ENCODE measurements at places on chromosomes 12 and 14.
A peak's percentile ranks its signal among the peaks of the same experiment; 100 is the strongest.

GRCh38 chr12:105382771-105383622 lies 52.5 kb downstream of the C12orf75 start:
- DNase-seq, result peak; percentile 17

DNA sequence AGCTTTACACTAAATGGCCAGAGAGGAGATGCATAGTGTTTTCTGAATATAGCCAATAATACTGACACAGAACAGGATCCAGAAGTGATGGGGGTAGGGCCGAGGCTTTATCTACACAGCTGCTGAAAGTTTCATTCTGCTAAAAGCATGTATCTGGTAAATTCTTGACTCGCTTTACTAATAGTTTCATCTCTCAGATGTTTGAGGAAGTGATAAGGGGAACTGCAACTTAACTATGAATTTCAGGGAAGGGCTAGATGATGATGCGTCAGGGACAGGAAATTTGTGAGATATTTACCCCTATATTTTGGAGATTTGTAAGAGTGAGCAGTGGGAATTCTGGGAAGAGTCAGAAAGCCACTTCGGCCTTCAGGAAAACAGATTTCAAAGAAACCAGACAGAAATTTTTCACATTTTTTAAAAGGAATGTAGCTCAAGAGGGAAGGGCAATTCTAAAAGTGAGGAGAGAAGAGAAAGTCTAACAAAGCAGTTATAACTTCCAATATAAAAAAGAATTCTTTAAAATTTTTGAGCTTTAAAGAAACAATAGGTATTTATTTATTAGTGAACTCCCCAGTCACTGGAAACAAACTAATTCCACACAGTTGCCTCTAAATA lies 243.1 kb downstream of the BCAT1 start:
- no peak for DNase-seq

DNA sequence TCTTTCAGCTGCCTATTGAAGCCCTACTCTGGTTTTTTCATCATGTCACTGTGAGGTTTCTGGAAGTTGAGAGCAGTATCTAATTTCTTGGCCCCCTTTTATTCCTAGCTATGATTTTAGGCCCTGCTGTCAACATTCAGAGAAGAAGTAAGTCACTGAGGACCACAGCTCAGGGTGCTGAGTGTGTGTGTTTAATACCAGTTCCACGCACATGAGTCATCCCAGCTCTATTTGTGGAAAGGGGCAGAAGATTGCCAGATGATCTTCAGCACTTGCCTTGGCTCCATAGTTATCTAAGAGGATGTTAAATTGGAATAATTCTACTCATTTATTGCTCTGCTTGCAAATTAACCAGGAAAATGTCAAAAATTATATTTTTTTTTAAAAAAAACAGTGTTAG lies 65.5 kb upstream of the SLC38A4 start:
- no peak for DNase-seq

GRCh38 chr14:94617366-94617941 lies 5.3 kb downstream of the SERPINA3 start:
- no peak for DNase-seq

GRCh38 chr14:25215607-25216006 lies 165.7 kb upstream of the STXBP6 start:
- DNase-seq, result no peak

GRCh38 chr14:89325299-89325883 lies 91.6 kb downstream of the FOXN3 start:
- no peak for DNase-seq

DNA sequence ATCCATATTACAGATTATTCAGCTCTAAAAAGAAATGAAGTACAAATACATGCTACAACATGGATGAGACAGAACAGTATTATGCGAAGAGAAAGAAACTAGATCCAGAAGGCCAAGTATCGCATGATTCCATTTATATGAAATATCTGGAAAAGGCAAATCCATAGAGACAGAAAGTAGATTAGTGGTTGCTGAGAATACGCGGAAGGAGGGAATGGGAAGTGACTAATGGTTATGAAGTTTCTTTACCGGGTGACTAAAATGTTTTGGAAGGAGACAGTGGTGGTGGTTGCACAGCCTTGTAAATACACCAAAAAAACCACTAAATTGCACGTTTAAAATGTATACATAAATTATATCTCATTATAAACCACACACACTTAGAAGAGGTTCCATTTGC lies 12.5 kb downstream of the PRDM4 start:
- DNase-seq, result no peak

GRCh38 chr12:6266541-6266966 lies 43.9 kb upstream of the PLEKHG6 start:
- no peak for DNase-seq

- no peak for DNase-seq
Observed at GRCh38 chr12:58452546-58452945, 467.8 kb downstream of the LRIG3 start.

- no peak for DNase-seq
Observed at GRCh38 chr12:1529228-1529861, 65.0 kb downstream of the FBXL14 start.

DNA sequence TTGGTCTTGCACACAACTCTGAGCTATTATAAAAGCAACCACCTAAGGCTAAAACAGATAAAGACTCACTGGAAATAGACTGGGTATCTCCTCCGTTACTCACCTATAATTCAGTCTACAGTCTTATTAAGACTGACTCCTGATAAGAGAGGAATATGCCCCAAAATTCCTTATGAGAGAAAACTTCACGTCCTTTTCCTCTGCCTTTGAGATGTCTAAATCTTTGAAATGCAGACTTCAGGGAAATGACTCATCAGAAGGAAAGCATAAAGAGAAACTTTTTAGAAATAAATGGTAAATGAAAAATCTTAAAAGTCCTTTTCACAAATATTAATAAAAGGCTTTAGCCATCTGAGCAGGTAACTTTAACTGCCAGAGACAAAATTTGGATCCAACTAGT lies 187.5 kb upstream of the RTL1 start:
- no peak for DNase-seq

DNA sequence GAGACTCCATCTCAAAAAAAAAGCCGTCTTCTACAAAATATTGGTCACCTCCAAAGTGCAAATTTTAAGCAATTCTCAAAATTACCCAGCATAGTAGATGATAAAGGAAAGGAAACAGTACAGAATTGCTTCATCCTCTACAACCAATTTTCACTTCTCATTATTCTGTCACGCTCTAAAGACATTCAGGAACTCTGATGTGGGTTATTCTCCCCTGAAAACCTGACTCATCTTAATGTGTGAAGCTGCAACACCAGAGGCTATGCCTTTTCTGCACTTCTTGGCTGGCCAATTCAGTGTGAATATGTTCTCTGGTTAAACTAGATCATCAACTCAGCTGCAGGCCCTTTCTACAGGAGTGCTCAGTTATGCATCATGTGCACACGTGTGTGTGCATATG lies 11.0 kb downstream of the PTGER2 start:
- no peak for DNase-seq

GRCh38 chr14:89266754-89267153 lies 150.3 kb downstream of the FOXN3 start:
- DNase-seq, result no peak

GRCh38 chr14:31677630-31678029 lies 116.4 kb downstream of the NUBPL start:
- DNase-seq, result no peak

- DNase-seq, result no peak
Observed at GRCh38 chr12:44428825-44429224, 447.3 kb downstream of the NELL2 start.

DNA sequence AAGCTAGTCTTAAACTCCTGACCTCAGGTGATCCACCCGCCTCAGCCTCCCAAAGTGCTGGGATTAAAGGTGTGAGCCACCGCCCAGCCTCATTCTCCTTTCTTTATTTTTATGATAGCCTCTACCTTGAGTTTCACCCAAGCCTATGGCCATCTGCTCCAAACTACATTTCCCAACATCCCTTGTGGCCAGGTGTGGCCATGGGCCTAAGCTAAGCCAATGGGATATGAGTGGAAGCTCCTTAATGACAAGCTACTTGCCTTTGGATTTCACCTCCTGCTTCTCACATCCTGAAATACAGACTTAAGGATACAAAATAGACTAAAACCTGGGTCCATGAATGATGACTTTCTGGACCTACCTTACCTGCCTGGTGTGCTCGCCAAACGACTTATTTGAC lies 46.2 kb downstream of the DPF3 start:
- DNase-seq, result no peak

- no peak for DNase-seq
Observed at GRCh38 chr12:50625029-50625925, 120.5 kb downstream of the DIP2B start.

DNA sequence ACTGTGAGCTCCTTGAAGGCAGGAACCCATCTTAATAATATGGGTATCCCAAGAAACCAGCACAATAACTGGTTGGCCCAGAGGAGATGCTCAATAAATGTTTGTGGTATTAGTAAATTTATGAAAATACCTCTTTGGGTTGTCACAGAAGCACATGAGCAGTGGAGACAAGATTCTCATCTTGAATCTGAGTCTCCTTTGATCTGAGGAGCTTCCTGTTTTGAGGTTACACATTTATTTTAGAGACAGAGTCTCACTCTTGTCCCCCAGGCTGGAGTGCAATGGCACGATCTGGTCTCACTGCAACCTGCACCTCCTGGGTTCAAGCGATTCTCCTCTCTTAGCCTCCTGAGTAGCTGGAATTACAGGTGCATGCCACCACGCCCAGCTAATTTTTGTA lies 247.4 kb downstream of the NRXN3 start:
- DNase-seq, result no peak

DNA sequence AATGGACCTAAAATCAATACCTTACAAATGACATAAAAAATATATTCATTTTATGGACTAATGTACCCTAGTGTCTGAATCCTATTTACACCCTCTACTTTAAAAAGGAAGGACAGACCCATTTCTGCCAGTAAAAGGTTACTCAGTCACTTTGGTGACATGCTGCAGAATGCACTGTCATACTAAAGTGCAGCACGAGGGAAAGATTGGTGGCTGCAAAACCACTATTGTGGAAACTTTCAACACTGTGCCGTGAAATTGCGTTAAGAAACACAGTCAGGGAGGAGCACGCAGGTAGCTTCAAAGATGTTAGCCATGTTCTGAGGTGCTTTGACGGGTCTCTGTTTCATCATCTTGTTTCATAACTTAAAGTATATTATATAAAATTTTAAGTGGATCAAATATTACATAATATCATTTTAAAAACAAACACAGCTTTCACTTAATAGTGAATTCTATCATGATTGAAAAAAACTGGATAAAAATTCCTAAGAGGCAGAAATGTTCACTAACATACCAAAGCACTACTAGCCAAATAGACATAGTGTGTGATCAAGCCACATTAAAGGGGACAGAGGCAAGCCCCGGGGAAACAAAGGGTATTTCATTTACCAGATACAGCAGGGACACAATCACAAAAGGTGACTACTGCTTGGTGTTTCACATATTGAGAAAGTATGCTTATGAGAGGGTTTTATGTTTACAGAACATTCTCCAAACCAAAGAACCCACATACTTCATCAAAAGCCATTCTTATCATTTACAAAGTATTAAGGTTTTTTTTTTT lies 330.8 kb upstream of the SOX5 start:
- DNase-seq, result no peak

GRCh38 chr12:14981049-14981448 lies 8.2 kb downstream of the PDE6H start:
- no peak for DNase-seq

- DNase-seq, result peak; percentile 1
Observed at GRCh38 chr14:99780690-99781089, 12.5 kb upstream of the EML1 start.

DNA sequence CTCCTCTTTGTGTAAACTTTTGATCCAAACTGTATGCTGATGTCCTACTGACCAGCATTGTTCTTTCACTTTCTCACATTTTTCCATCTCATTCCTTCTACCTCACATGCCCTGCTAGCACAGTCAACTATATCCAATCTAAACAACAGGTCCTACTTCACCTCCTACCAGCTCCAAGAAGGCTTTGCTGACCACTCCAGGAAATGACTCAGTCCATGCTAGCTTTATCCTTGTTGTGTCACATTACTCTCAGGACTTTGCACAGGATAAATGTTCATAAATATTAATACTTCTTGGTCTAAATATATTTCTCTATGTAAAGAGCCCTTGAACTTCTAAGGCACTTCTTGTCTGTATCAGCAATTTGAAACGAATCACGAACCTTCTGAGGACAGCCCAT lies 64.9 kb upstream of the PCED1B start:
- DNase-seq, result no peak

GRCh38 chr12:94571556-94571955 lies 78.8 kb downstream of the TMCC3 start:
- peak; percentile 23 for DNase-seq

GRCh38 chr14:56810836-56811592 lies 735 bp upstream of the OTX2 start:
- no peak for DNase-seq

- DNase-seq, result no peak
Observed at GRCh38 chr14:21169573-21169972, 13.7 kb upstream of the OR5AU1 start.

DNA sequence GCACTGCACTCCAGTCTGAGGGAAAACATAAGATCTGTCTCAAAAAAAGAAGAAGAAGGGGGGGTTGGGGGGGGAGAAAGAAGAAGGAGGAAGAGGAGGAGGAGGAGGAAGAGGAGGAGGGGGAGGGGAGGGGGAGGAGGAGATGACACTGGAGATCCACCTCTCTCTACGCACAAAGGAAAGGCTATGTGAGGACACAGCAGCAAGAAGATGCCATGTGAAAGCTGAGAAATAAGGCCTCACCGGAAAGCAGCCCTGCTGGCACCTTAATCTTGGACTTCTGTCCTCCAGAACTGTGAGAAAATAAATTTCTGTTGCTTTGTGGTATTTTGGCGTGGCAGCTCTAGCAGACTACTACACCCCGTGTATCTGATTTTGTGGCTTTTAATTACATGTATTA lies 477.9 kb downstream of the MED13L start:
- DNase-seq, result no peak

DNA sequence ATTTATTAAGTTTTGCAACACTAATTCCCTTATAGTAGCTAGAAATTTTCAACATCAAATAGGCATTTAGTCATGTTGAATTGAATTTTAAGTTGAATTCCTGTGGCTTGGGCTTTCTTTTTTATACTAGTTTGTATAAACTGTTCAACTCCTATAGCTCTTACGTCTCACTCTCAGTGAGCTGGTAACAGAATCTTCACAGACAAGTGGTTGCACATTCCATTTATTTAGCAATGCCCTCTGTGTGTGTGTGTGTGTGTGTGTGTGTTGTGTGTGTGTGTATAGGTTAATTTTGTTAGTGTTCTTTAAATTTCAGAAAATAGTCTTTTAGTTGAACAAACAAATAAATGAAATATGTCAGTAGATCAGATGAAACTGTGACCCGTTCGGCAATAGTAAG lies 425.0 kb downstream of the NPAS3 start:
- no peak for DNase-seq

- DNase-seq, result no peak
Observed at GRCh38 chr12:15644700-15645099, 144.5 kb downstream of the EPS8 start.

- no peak for DNase-seq
Observed at GRCh38 chr12:90287585-90287984, 578.9 kb upstream of the ATP2B1 start.

- no peak for DNase-seq
Observed at GRCh38 chr14:61297581-61297980, 16.4 kb upstream of the TMEM30B start.

- DNase-seq, result no peak
Observed at GRCh38 chr14:61451891-61452400, 130.6 kb downstream of the PRKCH start.

Data from uterus (tissue), 4 donors.